ENCODE measurements at places on chromosomes 12 and 14. TPM values are rescaled to one million over a fixed set of nuclear protein-coding genes. Genes with fewer than 3 reads are reported as not detected.

The METTL25 gene
- 5.8 TPM for total RNA-seq

The ZDHHC22 gene
- not detected for total RNA-seq

The CRIP1 gene
- 55.2 TPM for total RNA-seq

The GLIPR1L2 gene
- total RNA-seq: 0.63 TPM

The CMTM5 gene
- total RNA-seq: not detected

The EML5 gene
- 7.4 TPM for total RNA-seq

The SERPINA5 gene
- total RNA-seq: not detected

The AMN gene
- total RNA-seq: not detected

The LRP1-AS gene
- total RNA-seq: not detected

The FGF23 gene
- not detected for total RNA-seq

The OVCH1 gene
- total RNA-seq: not detected

The SUSD6 gene
- 21.4 TPM for total RNA-seq

The FOXG1 gene
- not detected for total RNA-seq

The APOF gene
- total RNA-seq: not detected

GRCh38 chr12:88820012-88820411 is 239.7 kb upstream of the KITLG start:
- DNase-seq: no peak

- peak; percentile 68 for DNase-seq
Observed at GRCh38 chr12:63068857-63069442, 82.1 kb downstream of the AVPR1A start.

- DNase-seq: no peak
Observed at GRCh38 chr12:79400481-79400880, 290.3 kb downstream of the PAWR start.

- DNase-seq: no peak
Observed at GRCh38 chr12:19542606-19543005, 103.3 kb downstream of the AEBP2 start.

DNA sequence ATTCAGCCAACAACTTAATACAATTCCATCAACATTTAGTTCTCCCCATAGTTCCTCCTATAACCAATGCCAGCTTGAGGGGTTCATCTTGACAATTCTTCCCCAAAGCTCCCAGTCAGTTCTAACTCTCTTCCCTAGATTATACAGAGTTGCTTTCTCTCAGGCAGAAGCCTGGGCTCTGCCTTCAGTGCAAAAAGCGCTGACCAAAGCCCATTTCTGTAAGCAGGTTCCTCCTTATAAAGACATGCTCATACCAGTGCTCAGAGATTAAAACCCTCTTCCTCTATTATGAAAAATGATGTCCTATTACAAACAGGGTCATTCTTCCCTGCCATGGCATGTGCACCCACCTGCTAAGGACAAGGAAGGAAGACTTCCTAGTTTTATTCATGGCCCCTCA is 16.2 kb downstream of the SPIC start:
- DNase-seq: no peak

GRCh38 chr12:95497031-95497430 is 23.1 kb downstream of the METAP2 start:
- DNase-seq: no peak

DNA sequence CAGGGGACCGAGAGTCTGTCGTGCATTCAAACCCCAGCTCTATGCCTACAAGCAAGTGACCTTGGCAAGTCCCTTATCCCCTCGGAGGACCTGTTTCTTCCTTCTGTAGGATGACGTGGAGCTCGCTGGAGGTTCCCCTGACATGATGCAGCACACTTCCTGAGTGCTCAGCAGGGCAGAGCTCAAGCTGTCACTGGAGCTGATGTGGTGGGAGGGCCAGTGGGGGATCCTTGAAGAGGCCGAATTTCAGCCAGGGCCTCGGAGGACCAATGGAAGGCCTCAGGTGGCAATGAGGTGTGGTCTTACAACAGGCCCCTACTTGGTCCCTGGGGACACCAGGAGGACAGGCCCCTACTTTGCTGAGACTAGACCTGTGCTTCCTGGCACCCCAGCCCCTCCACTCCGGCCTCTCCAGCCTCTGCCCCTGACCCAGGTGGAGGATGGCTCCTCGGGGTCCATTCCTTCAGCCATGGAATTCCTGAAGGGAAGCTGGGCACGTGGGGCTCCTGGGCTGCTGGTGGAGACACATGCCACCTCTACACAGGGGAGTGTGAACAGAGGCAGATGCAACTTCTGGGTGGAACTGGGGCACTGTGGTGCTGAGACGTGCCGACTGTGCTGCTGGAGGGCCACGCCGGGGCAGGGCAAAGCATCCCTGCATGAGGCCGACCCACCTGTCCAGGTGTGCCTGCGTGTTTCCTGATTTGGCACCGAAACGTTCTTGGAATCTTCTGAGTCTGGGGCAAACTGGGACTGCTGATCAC is 18.7 kb upstream of the KIF26A start:
- DNase-seq: no peak

GRCh38 chr12:75936515-75937440 is 94.8 kb downstream of the PHLDA1 start:
- DNase-seq: no peak

DNA sequence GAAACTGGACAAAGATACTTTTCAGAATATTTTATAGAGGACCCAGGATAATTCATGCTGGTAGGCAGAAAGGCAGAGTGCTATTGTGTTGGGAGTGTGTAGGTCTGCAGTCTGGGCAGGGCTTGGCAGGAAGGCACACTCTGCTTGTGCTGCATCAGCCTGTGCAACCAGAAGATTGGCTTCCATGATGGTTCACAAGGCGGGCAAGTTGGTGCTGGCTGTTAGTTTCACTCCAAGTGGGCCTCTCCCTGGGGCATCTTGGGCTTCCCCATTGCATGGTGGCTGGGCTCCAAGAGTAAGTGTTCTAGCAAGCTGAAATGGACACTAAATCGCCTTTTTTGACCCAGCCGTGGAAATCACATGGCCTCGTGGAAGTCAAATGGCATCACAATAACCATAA is 1.8 kb upstream of the UBE2N start:
- DNase-seq: no peak

DNA sequence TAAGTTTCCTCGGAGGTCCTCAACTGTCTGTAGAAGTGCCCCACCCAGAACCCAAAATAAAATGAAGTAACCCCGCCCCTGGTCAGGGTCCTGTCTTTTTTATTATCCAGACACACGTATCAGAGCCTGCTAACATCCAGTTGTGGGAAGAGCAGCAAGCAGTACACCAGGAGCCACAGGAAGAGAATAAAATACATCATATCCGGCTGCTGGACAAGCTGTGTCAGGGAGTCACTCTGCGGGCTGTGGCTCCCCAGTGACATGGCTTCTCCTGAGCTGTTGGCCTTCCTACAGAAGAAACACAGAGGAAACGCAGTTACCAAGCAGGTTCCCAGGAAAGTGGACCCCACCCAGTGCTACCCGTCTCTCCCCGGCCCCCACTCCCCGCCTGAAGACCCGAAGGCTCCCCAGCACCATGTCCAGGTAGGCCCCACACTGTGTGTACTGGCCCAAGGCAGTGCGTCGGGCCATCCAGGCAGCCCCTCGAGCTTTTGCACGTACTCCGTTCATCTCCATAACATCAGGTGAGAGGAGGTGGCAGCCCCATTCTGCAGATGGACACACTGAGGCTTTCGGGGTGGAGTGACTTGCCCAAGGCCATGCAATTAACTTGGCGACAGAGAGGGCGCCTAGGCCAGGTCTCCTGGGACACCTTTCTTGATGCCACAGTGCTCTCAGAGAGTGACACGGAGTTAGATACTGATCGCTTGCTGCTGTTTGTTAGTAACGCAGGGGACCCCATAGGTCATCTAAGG is 34.3 kb upstream of the DICER1 start:
- no peak for DNase-seq

GRCh38 chr12:49335118-49335954 is 1.7 kb downstream of the C1QL4 start:
- no peak for DNase-seq

- DNase-seq: no peak
Observed at GRCh38 chr12:67674417-67674816, 25.9 kb downstream of the DYRK2 start.

GRCh38 chr14:95237958-95238340 is 80.6 kb upstream of the DICER1 start:
- no peak for DNase-seq

GRCh38 chr14:104333646-104334423 is 195.4 kb downstream of the KIF26A start:
- no peak for DNase-seq

- no peak for DNase-seq
Observed at GRCh38 chr14:48857366-48857765, 728.8 kb downstream of the RPS29 start.

- DNase-seq: no peak
Observed at GRCh38 chr12:49665384-49665783, 41.8 kb downstream of the FMNL3 start.

DNA sequence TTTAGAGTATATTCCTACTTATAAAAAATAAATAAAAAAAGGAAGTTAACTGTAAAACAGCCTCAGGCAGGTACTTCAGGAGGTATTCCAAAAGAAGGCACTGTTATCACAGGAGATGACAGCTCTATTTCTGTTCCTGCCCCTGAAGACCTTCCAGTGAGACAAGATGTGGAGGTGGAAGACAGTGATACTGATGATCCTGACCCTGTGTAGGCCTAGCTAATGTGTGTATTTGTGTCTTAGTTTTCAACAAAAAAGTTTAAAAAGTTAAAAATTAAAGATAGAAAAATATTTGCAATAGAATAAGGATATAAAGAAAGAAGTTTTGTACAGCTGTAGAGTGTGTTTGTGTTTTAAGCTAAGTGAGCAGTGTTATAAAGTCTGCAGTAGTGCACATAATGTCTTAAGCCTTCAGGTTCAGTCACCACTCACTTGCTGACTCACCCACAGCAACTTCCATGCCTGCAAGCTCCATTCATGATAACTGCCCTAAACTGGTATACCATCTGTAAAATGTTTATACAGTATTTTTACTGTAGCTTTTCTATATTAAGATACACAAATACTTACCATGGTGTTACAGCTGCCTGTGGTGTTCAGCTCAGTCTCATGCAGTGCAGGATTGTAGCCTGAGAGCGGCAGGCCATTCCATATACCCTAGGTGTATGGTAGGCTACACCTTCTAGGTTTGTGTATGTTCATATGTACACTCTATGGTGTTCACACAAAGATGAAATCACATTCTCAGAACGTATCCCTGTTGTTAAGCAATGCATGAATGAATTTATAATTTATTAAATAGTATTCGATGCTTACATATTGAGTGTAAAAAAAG is 121.1 kb downstream of the ANO6 start:
- peak; percentile 90 for DNase-seq

GRCh38 chr14:104559028-104559803 is 20.3 kb upstream of the C14orf180 start:
- no peak for DNase-seq

DNA sequence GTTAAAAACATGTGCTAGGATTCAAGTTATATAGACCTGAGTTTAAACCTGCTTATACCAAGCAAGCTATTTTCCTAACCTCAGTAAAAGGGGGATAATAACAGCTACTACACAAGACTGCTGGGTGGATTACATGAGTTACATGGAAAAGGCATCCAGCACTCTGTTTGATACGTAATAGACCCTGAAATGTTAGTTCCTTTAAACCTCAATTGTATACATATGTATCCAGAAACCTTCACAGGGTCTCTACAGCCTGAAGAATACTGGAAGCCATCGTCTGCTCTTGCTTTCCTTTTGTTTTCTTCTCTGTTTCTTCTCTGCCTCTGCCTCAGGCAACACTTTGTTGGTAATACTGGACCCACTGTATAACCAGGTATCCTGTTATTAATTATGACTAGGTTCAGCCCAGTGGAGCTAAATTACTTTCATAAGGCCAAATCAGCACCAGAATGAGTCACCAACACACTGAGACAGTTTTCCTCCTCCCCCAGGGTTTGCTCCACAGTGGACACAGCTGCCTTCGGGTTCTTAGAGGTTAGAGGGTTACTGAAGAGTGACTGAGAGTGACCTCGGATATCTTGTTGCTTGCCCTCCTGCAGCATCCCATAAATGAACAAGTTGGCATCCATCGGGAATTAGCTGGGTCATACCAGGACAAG is 127.1 kb downstream of the CAPZA3 start:
- DNase-seq: peak; percentile 55

- DNase-seq: no peak
Observed at GRCh38 chr12:47114481-47114892, 34.7 kb upstream of the AMIGO2 start.

- DNase-seq: no peak
Observed at GRCh38 chr14:105487449-105487985, 831 bp downstream of the CRIP1 start.

DNA sequence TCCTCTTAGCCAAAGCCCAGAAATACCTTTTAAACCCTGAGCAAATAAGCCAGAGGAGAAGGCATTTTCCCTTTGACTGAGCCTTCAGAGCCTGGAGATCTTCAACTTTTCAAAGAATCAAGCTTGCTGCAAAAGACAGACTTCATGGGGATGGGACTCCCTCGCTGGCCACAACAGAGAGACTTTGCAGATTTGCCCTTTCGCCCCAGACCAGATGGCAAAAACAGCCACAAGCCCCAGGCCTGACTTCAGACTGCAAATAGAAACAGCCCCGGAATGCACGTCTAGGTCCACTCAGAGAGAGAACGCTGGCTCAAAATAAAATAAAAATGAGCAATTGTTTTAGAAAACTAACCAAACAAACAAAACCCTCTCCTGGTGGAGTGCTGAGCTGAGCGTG is 114.6 kb upstream of the MED13L start:
- no peak for DNase-seq

DNA sequence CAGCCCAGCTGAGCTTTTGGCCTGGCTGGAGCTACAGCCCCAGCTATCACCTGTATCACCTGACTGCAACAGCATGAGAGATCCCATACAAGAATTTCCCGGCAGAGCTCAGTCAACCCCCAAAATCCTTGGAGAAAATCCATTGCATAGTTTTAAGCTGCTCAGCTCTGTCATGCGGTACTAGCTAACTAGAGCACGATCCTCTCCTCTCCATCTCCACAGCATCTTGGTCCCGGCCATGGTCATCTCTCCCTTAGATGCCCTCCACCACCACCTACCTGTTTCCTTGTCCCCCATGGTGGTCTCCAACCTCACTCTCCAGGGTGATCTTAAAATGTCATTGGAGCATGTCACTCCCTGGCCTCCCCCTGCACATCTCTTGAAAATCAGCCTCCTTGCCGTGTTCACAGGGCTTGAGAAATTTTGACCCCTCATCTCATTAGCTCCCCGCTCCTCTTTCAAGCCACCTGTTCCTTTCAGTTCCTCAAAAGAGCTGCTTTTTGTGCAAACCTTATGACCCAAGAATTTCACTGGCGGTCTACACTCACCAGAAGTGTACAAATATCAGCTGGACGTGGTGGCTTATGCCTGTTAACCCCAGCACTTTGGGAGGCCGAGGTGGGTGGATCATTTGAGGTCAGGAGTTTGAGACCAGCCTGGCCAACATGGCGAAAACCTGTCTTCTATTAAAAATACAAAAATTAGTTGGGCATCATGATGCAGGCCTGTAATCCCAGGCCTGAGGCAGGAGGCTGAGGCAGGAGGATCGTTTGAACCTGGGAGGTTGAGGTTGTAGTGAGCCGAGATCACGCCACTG is 8.1 kb upstream of the CLMN start:
- no peak for DNase-seq

GRCh38 chr12:54019924-54020590 is 8.2 kb upstream of the HOXC6 start:
- DNase-seq: no peak

GRCh38 chr12:38399711-38400206 is 83.2 kb downstream of the ALG10B start:
- no peak for DNase-seq
